Aorta (tissue), 5 donors: ENCODE measurements at places on chromosomes 16 and 17.

- no peak for DNase-seq
Observed at GRCh38 chr17:77472468-77473310, 331.9 kb downstream of the SEC14L1 start.

- no peak for DNase-seq
Observed at GRCh38 chr16:88807626-88808453, 3.9 kb downstream of the APRT start.

DNA sequence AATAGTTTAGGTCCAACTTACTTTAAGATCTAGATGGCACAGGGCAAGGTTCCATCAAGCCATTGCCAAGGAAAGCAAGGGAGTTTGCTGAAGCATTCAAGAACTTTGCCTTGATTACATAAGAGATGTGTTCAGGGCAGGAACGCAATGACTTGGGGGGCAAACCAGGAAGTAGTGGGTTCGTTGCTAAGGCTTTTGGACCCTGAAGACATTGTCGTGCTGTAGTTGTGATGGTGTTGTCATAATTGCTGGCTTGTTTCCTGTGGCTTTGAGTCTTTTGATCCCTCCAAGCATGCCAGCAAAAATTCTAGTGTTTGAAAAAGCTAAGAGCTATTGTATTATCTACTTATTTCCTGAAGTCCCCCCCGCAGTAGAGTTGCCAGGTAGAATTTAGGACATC, 70.7 kb upstream of the HNF1B start:
- DNase-seq = no peak

DNA sequence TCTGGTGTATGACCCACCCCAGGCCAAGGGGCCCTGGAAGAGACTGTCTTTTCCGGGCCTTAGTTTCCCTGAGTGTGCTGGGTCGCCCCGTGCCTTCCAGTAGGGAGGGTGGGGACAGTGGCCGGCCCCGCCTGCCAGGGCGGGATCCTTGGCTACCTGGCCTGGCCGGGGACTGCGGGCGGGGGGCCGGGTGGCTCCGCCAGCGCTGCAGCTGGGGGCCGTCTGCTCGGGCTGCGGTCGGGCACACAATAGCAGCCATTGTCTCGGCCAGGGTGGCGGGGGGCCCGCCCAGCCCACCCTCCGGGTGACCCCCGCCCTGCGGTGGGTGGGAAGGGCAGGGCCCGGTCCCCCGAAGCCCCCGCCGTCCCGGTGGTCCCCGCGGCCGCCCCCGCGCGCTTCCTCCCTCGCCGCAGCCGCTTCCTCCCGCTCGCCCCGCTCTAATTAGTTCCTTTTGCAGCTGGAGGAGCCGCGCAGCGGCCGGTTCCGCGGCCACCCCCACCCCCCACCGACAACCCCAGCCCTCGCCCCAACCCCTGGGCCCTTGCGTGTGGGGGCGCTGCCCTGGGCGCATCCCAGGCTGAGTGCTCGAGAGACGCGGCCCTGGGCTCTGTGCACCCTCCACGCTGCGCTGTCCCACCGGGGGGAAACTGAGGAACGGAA, 11.6 kb downstream of the GLIS2 start:
- DNase-seq = no peak

GRCh38 chr16:53839150-53839549, 135.2 kb downstream of the FTO start:
- no peak for DNase-seq

DNA sequence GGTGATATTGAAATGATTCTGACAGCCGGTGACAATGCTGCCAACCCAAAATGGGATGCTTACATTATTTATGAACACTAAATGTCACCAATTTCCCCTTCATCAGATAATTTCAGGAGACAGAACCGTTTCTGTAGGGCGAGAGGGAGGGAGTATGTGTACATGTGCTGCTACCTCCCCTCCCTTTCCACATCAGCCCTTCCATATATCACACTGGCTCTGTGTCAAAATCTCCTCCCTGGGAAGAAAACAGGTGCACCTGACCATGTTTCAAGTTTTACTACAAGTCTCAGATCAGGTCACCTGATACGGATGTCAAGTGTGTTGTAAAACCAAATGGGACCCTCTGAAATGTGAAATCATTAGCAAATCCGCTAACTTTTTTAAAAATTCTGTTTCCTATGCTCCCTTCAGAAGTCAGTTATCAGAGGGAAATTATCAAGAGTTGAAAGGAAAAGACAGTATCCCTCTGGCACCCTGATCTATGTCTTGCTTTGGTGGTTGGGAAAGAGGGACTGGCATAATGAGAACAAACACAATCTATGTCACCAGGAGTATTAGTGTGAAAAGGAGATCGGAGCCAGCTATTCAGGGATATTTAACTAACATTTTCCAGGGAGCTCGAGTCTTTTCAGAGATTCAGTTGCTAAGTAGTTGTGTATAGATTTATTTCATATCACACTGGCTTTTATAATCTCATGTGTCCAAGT, 1002.3 kb upstream of the CDH8 start:
- no peak for DNase-seq

GRCh38 chr17:46044286-46044928, 45.4 kb downstream of the STH start:
- DNase-seq = no peak
